Hematopoietic multipotent progenitor cell (in vitro differentiated cells): ENCODE measurements at places on chromosomes 12 and 14. TPM values are rescaled to one million over a fixed set of nuclear protein-coding genes. Genes with fewer than 3 reads are reported as not detected.
A peak's percentile ranks its signal among the peaks of the same experiment; 100 is the strongest.

DNA sequence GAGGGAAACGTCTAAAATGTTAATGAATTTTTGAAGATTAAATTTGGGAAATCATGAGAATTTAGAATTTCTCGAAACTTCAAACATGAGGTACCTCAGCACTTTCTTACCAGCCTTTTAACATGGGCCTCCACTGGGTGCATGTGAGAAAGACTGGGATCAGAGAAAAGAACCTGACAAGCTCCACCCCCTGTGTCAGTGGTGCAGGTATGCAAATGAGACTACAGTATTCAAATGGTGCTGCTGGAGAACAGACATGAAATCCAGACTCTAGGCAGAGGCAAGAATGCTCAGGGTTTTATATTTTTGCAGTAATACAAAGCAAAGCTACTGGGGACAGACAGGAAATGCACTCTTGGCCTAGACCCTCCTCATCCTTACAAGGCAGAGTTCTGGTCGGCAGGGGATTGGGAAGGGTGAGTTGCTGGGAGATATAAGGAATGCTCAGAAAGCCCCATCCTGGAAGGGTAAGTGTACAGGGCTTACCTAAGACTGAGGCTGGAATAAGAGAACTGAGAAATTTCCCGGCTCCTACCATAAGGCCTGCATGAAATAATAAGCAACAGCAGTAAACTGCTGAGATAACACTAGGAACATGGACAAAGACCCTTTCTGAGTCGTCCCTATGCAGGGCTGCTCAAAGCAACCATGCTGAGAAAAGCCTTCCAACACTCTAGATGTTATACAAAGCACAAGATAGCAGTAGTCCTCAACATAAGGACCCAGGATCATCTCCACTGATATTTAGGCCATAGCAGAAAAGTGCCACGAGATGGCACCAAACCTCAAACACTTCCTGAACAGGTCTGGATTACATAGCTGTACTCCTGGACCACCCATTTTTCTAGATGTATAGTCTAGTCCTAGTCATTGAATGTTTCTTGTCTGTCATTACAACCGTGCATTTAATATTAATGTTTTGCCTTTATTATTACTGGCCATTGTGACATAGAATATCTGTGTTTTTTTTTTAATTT is 260.8 kb downstream of the RASSF9 start:
- peak; percentile 85 for DNase-seq

DNA sequence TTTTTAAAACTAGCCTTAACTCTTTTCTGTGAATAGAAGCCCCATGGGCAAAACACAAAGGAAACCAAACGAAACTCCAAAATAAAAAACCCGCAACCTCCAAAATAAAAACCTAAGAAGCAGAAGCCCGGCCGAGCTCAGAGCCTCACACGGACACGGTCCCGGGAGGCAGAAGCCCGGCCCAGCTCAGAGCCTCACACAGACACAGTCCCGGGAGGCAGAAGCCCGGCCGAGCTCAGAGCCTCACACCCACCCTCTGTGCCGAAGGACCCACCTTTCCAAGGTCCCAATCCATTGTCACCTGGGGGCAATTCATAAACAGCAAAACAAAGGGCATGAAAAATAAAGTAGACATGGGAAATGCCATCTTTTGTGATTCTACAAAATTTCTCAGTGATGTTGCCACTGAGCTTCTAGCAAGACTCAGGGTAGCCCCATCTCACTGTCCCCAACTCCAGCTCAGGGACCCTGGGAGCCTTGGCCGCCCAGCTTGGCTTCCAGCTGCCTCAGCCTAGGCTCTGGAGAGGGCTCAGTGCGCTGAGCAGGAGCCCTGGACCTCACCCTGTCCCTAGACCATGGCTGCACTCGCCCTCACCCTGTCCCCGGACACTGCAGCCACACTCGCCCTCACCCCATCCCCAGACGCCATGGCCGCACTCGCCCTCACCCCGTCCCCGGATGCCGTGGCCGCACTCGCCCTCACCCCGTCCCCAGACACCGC is 82.2 kb downstream of the GALNT9 start:
- DNase-seq = no peak

DNA sequence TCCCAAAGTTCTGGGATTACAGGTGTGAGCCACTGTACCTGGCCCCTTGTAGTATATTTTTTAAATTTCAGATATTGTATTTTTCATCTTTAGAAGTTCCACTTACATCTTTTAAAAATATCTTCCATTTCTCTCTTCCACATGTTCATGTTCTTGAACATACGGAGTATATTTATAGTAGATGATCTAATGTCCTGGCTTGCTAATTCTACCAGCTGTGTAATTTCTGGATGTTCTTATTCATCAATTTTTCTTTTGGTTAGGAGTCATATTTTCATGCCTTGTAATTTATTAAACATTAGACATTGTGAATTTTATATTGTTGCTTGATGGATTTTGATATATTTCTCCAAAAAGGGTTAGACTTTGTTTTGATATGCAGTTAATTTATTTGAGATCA is 30.8 kb downstream of the NTN4 start:
- DNase-seq = no peak

DNA sequence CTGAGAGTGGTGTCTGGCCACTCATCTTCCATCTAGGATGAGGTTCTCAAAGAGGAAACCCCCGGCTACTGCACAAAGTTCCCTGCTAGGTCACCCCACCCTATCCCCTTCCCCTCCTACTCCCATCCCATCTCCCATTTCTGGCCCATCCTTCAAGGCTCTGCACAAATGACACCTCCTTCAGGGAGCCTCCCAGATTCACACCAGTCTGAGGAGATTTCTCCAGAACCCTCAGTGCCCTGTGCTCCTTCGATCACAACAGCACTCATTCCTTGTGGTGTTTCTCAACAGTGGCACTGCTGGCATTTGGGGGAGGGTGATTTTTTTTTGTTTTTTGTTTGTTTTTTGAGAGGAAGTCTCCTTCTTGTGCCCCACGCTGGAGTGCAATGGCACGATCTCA is 2.9 kb downstream of the CAMKK2 start:
- DNase-seq = no peak

KLRG1 gene
- 27.7 TPM for total RNA-seq

DNA sequence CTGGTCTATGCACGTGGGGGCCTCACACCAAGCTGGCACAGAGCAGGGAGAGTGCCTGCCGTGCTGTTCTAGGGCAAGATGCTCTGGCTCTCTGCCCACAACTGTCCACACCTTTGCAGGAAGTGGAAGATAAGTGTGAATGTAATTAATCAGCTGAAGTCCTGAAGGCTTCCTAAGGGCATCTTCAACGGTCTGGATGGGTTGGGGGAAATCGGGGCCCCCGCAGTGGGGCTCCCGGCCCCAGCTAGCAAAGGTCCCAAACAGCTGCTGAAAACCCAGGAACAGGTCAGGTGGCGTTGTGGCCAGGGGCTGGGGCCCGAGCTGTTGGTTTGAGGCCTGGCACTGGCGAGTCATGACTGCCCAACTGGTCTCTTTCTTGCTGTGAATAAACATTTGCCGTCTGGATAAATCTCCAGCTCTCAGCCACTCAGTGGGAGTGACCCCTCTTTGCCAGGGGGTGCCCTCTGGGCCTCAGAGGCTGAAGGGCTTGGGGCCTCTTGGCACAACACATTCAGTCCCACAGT is 6.7 kb upstream of the SLC25A29 start:
- DNase-seq = no peak

TAS2R9 gene
- under 0.01 TPM for total RNA-seq

GLIPR1L1 gene
- not detected for total RNA-seq

DNA sequence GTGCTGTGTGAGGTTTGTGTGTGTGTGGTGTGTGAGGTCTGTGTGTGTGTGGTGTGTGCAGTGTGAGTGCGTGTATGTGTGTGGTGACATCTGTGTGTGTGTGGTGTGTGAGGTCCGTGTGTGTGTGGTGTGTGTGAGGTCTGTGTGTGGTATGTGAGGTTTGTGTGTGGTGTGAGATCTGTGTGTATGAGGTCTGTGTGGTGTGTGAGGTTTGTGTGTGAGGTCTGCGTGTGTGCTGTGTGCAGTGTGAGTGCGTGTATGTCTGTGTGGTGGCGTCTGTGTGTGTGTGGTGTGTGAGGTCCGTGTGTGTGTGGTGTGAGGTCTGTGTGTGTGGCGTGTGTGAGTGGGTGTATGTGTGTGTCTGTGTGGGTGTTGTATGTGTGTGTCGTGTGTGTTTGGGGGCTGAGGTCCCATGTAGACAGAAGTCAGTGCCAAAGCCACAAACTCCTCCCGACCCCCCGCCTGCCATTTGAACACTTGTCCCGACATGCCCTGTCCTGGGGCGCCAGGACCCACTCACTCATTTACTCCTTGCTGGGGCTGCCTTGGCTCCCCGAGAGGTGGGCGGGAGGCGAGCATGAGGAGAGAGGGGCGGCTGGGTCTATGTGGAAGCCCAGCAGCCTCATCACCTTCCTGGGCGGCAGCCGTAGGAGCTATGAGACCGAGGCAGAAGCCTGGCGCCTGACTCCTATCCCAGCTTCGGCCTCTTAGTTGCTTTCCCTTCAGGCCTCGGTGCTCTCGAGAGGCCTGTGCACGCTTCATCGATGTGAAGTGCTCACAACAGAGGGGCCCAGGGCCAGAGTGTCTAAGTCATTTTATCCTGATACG is 20.5 kb downstream of the RILPL1 start:
- no peak for DNase-seq
